ENCODE measurements at places on chromosomes 7 and 10.

GRCh38 chr10:85612378-85612775, 754.2 kb downstream of the GRID1 start:
- DNase-seq = no peak

GRCh38 chr7:131166066-131166465, 161.6 kb upstream of the MKLN1 start:
- DNase-seq = no peak

- DNase-seq = no peak
These were observed 113.4 kb upstream of the NOBOX start for GRCh38 chr7:144516729-144517525.

DNA sequence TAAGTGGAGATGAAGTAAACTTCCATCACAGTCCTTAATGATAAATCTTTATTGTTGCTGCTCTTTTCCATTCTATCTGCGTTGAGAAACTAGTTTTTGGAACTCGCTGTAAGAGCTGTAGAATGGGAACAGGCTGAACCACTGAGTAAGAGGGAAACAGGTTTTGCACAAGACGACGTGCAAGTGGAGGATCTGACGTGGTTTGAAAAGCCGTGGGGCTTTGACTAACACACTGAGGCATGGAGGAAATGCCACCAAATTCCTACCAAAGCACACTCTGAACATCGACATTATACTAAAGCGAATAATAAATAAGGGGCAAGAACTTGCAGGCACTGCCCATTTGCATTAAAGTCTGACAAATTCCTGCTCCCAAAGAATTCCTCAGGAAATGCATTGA, 160.6 kb downstream of the KLF6 start:
- DNase-seq = no peak

DNA sequence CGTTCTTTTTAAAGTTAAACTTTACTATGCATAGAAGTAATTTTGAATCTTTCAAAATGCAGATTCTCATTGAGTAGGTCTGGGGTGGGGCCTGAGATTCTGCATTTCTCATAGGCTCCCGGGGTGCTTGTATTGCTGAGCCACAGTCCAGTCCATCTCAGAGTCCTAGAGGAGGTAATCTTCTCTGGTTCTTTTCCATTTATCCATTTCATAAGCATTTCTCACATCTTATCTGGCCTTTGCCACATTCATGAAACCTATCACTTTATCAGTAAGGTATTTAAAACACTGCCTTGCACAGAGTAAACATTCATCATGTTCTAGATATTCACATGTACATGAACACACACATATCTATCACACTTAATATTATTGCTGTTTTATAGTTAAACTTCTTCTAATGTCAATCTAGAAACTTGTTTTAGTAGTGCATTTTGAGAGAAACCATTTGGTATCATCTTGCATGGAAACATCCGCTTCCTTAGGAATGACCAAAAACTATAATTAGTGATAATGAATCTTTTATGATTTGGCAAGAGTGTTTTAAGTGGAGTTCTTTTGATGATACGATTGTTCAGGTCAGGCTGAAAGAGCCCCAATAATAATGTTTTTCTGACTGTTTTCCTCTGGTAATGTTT, 12.0 kb downstream of the GNAI1 start:
- DNase-seq = no peak

DNA sequence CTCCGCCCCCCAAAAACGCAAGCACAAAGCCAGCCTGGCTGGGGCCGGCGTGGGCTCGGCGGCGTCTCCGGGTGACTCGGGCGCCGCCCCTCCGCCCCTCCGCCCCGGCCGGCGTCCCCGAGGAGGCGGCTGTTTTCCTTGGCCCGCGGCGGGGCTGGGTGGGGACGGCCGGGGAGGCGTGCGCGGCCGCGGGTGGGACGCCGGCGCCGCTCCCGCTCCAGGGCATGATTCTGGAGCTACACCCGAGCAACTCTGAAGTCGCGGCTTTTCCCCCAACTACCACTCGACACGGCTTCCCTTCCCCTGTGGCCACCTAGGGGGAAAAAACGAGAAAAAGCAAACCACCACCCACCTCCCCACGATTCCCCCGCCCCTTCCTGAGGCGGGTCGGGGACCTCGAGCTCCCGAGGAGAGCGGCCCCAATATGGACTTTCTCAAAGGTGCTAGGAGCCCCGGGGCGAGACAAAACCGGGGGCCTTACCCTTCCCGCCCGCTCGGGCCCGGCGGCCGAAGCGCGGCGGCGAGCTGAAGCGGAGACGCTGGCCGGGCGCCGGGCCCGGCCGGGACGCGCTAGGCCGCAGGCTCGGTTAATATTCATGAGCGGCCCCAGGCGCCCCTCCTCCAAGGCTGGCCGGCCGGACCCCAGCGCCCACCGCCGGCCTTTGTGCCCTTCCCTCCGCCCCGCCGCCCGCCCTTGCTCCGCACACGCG, 856 bp downstream of the ARHGAP21 start:
- DNase-seq = peak; percentile 79

DNA sequence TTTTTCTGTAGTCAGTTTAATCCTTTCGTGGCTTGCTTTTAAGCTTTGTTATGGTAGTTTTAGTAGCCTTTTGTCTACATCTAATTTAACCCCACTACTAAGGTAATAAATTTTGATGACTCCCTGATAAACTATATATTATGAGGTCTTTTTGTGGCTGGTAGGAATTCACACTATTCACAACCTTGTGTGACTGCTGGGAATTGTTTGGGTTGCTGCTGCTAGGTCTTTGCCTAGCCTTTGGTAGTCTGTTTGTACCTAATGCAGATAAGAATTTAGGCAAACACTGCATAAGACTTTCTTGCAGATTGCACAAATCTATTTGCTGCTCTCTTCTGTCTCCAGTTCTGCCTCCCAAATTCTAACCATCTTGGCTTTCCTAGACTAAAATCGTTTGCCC, 58.3 kb downstream of the SHOC2 start:
- DNase-seq = no peak

DNA sequence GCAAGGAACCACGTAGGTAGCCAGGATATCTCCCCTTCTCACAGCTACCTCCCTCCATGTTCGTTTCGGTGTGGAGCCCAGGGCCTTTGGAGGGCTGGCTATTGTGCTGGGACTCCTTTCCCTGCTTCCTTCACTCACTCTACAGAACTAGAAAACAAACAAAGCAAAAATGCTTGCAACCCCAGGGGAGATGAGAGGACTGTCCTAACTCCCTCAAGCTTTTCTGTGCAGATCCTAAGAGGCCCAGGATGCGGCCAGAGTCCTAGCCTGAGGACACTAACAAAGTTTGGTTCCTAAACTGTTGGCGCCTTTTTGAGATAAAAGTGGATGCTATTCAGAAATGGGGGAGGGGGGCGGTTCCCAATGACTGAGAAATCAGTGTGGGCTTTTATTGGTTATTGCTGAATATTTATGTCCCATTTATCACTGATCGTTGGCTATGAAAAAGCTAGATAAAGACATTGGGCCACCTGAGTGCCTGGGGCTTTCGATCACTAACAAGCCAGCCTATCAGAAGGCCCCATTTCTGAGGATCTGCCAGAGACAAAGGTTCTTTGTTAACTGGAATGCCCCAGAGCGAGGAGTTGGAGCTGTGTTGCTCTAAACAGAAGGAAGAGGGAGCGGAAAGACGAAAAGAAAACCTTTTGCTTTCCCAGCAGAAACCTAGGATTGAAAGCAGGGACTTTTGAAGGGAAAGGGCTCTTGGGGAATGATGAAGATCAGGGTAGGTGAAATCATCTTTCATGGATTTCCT, 95.2 kb upstream of the EGR2 start:
- no peak for DNase-seq

DNA sequence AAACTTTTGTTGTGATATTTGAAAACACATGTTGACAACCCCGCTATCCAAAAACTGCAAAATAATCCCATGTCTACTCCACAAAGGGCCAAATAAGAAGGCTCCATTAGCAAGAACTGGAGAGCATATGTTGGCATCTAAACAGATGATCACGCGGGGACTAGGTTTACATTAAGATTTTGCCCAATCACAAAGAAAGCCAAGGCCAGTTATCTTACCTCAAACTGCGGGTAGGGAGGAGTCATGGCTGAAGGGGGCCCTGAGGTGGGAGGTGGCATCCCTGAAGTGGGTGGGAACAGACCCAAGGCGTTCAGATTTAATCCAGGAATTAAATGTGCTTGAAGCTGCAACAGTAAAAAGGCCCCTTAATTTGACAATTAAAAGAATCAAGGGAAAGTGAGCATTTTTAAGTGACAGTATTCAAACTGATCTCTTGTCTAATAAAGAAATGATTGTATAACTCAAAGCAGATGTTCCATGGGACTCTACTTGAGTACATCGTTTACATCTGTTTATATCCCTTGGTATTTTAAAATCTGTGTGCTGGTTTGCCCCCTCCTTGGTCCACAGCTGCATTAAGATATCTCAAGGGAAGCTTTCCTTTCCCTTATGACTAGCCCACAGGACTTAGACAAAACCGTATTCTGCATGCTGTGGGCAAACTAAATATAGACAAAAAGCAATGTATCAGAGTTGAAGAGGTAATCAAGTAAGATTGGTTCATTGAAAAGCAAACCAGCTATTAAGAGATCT, 42.9 kb downstream of the MALSU1 start:
- no peak for DNase-seq
